Subcutaneous preadipocyte (primary cell): ENCODE measurements at places on chromosomes 6 and 20. TPM values are rescaled to one million over a fixed set of nuclear protein-coding genes. Genes with fewer than 3 reads are reported as not detected.

The MRAP2 gene
- 1.4 and 2.2 TPM in 2 replicates for total RNA-seq

The TRIM15 gene
- total RNA-seq, result not detected in 2 replicates

The PPDPF gene
- 58.6 and 66.9 TPM in 2 replicates for total RNA-seq

The ID1 gene
- total RNA-seq, result 54.2 and 75.0 TPM in 2 replicates

The METTL24 gene
- total RNA-seq, result not detected in 2 replicates

The CD40 gene
- 4.7 and 9.6 TPM in 2 replicates for total RNA-seq

The C2 gene
- 0.59 and 2.9 TPM in 2 replicates for total RNA-seq

The SLPI gene
- total RNA-seq, result not detected in 2 replicates

The ARHGAP18 gene
- 27.6 and 50.2 TPM in 2 replicates for total RNA-seq

The HLA-DQB1 gene
- not detected in 2 replicates for total RNA-seq

The STMND1 gene
- total RNA-seq, result not detected in 2 replicates

The SCUBE3 gene
- 3.3 and 26.2 TPM in 2 replicates for total RNA-seq

The PRDM1 gene
- 0.78 and 1.1 TPM in 2 replicates for total RNA-seq

The NRN1 gene
- 29.0 and 51.4 TPM in 2 replicates for total RNA-seq

The KCNK16 gene
- total RNA-seq, result not detected in 2 replicates

The TCF19 gene
- total RNA-seq, result 13.6 and 25.2 TPM in 2 replicates

The PTCRA gene
- total RNA-seq, result not detected in 2 replicates

The ZNF831 gene
- not detected in 2 replicates for total RNA-seq

The RAD21L1 gene
- not detected in 2 replicates for total RNA-seq

The MANEA gene
- 17.6 and 23.5 TPM in 2 replicates for total RNA-seq

The LTV1 gene
- total RNA-seq, result 17.6 and 22.9 TPM in 2 replicates

The L3MBTL1 gene
- 2.0 and 2.9 TPM in 2 replicates for total RNA-seq
